ENCODE measurements at places on chromosomes 12 and 14. TPM values are rescaled to one million over a fixed set of nuclear protein-coding genes. Genes with fewer than 3 reads are reported as not detected.

GPR162 gene
- total RNA-seq, result 4.4 TPM

GRCh38 chr12:2958432-2959191 lies 585 bp upstream of the TEAD4 start:
- DNase-seq, result peak; percentile 69
- no peaks in the 10 kb centered on the region for H3K27me3 ChIP-seq
- H3K4me3 ChIP-seq, result peak overlapping the region; percentile 38

- H3K4me3 ChIP-seq, result no peak overlapping the region
- H3K36me3 ChIP-seq, result no peaks in the 10 kb centered on the region
- DNase-seq, result no peak
- H3K4me1 ChIP-seq, result no peaks in the 10 kb centered on the region
- no peaks in the 10 kb centered on the region for H3K27me3 ChIP-seq
- no peak overlapping the region for H3K27ac ChIP-seq
Observed at GRCh38 chr12:38374751-38375150, 58.2 kb downstream of the ALG10B start.

TGM1 gene
- total RNA-seq, result 0.52 TPM

DNA sequence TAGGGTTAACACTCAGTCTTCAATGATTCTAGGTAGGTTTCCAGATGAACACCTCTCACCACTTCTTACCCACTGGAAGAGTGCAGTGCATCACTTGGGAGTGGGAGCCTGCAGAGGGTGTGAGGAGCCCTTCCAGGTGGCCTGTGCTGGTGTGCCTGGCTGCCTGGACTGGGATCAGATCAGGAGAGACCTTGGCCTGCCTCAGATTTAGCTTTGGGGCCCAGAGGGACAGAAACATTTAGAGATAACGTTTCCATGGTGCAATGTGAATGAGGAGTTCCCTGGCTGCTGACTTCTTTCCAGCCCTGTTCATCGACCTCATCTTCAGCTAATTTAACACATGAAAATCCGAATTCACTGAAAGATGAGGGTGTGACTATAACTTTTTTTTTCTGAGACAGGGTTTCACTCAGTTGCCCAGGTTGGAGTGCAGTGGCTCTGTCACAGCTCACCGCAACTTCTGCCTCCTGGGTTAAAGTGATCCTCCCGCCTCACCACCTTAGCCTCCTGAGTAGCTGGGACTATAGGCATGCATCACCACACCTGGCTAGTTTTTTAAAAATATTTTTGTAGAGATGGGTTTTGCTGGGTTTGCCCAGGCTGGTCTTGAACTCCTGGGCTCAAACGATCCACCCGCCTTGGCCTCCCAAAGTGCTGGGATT lies 53.6 kb downstream of the SUSD6 start:
- no peaks in the 10 kb centered on the region for H3K36me3 ChIP-seq
- peaks cover 4% of the 10 kb centered on the region for H3K4me1 ChIP-seq
- H3K27ac ChIP-seq, result peak overlapping the region; percentile 29
- DNase-seq, result no peak
- no peaks in the 10 kb centered on the region for H3K27me3 ChIP-seq

DNA sequence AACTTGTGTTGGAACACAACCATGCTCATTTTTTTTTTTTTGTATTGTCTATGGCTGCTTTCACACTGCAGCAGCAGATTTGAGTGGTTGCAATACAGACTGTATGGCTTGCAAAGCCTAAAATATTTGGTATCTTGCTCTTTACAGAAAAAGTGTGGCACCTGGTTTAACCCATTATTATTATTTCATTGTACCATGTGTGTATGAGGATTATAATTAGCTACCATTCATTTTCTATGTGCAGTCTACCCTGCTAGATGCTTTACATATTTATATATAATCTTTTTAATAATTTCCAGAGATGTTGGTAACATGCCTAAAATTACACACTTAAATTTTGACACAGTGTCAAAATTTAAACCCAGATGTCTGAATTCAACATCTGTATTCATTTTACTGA lies 37.7 kb downstream of the SPATS2 start:
- no peak overlapping the region for H3K27ac ChIP-seq
- no peak overlapping the region for H3K4me3 ChIP-seq
- no peaks in the 10 kb centered on the region for H3K36me3 ChIP-seq
- no peaks in the 10 kb centered on the region for H3K4me1 ChIP-seq
- DNase-seq, result no peak

HECTD4 gene
- 78.5 TPM for total RNA-seq

- H3K27me3 ChIP-seq, result no peaks in the 10 kb centered on the region
- no peak overlapping the region for H3K27ac ChIP-seq
- peak; percentile 61 for DNase-seq
- H3K4me1 ChIP-seq, result no peaks in the 10 kb centered on the region
- no peaks in the 10 kb centered on the region for H3K36me3 ChIP-seq
Observed at GRCh38 chr14:73240816-73241480, 3.6 kb downstream of the PAPLN start.

E2F7 gene
- 0.30 TPM for total RNA-seq

SLC2A3 gene
- total RNA-seq, result 178 TPM

DNA sequence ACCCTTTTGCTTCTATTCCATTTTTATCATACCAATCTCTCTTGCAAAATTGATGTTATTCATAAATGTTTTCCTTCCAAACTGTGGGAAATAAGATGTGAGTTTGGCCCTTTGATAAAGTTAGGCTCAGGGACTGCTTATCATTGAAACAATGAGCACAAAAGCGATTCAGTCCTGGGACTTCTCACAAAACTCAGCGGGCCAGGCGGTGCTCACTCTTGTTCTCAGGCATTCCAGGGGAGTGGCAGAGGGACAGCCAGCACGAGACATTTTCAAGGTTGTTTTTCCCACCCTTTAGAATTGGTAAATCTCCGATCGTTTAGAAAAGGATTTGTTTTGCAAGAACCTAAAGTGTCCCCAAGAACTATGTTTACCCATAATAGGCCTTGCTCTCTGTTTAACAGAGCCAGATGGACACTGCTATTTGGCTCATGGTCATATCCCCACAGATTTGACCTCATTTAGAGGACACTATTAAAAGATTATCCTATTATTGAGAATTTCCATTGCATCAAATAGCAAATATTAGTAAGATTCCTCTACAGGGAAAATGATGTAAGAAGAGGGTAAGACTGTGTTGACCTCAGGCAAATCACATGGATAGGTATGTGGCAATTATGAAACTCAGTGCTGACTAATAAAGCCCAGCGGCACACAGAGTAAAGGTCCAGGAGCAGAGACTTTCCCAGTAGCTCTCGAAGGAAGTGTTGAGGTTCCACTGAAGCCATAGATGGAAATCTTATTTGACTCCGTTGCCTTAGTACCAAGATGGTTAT lies 102.7 kb upstream of the USP44 start:
- no peaks in the 10 kb centered on the region for H3K4me1 ChIP-seq
- H3K27me3 ChIP-seq, result no peaks in the 10 kb centered on the region
- H3K4me3 ChIP-seq, result no peak overlapping the region
- H3K27ac ChIP-seq, result peak overlapping the region; percentile 37
- H3K36me3 ChIP-seq, result no peaks in the 10 kb centered on the region

CDC42BPB gene
- 101 TPM for total RNA-seq

WDHD1 gene
- total RNA-seq, result 2.6 TPM

DNA sequence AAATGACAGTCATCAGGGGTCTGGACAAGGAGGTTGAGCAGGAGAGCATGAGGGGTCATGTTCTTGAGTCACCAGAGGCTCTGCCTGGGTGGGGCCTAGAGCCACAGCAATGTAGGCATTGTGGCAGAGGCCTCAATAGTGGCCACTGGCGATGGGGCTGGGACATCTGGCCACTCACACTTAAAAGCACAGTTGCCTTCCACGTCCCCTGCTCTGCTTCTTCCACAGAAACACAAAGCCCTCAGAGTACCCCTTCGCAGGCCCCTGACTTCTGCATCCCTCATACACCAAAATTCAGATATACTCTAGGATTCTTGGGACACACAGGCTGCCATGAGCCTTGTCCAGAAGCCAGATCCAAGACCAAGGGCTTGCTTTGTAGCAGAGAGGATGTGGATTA lies 2.2 kb downstream of the SLC10A1 start:
- H3K36me3 ChIP-seq, result no peaks in the 10 kb centered on the region
- no peak overlapping the region for H3K27ac ChIP-seq
- no peaks in the 10 kb centered on the region for H3K4me1 ChIP-seq
- H3K27me3 ChIP-seq, result no peaks in the 10 kb centered on the region
